SK-N-SH (cell line): ENCODE measurements at places on chromosomes 7 and 10. TPM values are rescaled to one million over a fixed set of nuclear protein-coding genes. Genes with fewer than 3 reads are reported as not detected.

Gene COL28A1
- 0.08 TPM in 1 of 2 replicates, not detected in the other for polyA plus RNA-seq

Gene LRRC17
- 101 and 138 TPM in 2 replicates for polyA plus RNA-seq

Gene TET1
- 0.38 and 0.44 TPM in 2 replicates for polyA plus RNA-seq

Gene CYP2C18
- not detected in 2 replicates for polyA plus RNA-seq

Gene DGKI
- 1.3 and 1.4 TPM in 2 replicates for polyA plus RNA-seq

Gene NFKB2
- polyA plus RNA-seq, result 20.6 and 26.6 TPM in 2 replicates

Gene LRIT1
- polyA plus RNA-seq, result not detected in 2 replicates
